ENCODE measurements at places on chromosomes 6 and 20.

GRCh38 chr6:25046942-25047341 is 111.2 kb upstream of the RIPOR2 start:
- DNase-seq: no peak

DNA sequence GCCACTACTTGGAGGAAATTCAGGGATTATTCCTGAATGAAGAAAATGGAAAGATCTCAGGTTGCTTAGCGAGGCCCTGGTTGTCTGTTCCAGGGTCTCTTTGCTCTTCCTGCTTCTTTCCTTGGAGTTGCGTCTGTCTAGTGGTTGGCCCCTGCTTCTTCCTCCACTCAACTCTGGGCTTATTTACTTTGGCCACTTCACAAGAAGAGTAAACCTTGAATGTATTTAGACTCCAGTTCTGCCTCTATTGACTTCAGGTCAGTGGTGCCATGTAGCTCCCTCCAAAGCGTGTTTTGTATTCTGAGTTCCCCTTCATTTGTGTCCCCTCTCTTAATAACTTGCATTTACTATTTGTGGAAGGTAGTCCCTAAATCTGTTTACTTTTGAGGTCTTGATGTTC is 456.5 kb downstream of the UTRN start:
- no peak for DNase-seq

DNA sequence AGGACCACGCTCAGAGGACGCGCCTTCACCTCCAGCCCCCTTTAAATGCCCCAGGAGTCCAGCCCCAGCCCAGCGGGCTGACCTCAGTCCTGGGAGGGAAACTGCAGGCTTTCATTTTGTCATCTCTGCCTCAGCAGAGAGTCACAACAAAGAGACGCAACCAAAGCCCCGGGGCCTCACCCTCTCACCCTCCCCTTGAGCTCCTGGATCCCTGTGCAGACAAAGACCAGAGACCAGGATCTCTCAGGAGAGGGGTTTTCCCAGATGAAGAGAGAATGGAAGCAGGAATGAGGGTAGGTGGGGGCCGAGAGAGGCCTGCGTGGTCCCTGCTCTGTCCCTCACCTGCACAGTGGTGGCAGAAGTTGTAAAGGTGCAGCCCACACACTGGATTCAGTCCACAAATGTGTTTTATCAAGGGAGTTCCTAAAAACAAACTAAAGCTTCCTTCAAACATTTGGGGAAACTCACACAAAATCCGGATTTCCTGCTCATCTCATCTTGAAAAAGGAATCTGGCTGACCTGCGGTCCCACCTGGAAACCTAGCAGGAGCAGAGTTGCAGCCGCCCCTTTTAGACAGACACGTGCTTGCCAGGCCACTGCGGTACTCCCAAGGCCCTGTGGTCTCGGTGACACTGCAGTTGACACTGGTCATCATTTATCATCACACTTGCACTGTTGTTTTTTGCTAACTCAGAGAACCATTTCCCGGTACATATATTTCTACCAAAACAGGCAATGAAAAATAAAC is 27.1 kb downstream of the PTGIS start:
- DNase-seq: no peak

GRCh38 chr20:34675993-34676641 is 775 bp downstream of the PIGU start:
- DNase-seq: no peak

DNA sequence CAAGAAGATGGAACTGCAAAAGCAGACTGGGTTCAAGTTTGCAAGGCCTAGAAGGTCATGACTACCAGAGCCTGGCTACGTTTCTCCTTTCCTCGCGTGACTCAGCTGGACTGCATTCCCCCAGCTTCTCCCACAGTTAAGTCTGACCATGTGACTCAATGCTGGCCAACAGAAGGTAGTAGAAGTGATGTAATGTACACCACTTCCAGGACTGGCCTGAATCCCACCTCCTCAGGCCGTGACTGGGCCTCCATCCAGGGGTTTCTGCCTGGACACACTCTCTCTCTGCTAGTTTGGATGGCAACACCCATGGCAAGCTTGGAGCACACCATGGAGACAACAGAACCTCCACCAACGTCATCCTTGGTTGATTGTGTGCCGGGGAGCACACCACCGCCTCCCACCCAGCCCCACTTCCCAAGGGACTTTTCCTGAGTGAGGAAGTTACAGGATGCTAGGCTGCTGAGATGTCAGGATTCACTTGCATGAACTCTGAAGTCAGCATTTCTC is 112.0 kb upstream of the CDYL start:
- no peak for DNase-seq

DNA sequence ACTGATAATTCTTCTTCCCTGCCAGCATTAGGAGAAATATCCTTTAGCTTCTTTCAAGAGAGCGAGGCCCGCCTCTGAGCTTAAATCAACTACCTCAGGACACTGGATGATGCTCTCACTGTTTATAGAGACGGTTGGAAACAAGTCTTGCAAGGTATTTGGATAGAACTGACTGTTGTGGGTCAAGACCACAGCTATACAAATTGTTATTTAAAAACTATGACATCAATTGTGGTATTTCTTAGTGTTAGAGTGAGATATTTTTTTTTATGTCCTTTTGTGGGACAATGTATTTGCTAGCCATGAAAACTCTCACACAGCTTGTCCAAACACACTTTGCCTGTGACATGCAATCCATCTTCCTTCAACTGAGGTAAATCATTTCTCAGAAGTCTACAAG is 136.3 kb upstream of the PHACTR1 start:
- DNase-seq: no peak

DNA sequence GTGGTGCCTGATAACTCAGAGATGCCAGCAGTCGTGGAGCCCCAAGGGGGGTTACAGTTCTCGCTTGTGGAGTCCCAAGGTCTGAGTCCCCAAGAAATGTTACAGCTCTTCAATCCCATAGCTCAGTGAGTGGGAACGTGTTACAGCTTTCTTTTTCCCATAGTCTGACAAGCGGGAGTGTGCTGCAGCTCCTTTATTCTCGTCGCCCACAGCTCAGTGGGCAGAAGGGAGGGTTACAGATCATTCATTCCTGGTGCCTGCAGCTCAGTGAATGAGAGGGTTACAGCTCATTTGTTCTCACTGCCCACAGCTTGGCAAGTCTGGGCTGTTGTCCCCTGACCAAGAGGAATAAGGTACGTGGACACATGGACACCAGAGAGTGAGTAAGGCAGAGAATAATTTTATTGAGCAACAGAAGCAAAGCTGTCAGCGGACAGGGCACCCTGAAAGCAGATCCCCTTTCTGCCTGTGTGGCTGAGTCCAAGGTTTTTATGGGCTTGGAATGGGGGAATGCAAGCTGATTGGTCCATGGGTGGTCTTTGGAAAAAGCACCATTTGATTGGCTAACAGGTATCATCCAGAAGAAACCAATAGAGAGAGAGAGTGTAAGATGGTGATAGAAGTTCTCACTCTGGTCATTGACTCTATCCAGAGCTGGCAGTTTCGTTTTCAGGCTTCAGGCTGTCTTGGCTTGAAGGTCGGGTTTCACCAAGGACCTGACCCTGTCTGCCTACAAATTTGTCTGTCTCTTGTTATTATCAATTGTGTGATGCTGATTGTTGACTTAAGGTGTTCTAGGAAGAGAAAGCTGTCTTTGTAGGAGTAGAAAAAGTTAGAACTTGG is 16.4 kb downstream of the RNF217 start:
- DNase-seq: no peak

DNA sequence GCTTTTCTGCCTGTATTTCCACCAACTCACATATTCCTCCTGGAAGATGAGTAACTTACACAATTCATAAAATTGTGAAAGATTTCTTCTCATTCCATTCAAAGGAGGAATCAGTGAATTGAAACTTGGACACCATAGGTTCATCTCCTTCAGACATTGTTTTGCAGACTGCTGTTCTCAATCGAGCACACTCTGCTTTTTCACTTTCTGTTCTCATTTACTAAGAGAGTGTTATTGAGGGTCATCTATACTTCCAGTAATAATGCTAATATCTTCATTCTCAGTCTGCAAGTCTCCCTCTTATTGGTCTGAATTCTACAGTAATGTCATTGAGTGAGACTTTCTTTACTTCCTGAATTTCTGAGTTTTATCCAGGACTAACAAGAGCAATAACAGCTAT is 67.5 kb upstream of the FUT9 start:
- DNase-seq: no peak

DNA sequence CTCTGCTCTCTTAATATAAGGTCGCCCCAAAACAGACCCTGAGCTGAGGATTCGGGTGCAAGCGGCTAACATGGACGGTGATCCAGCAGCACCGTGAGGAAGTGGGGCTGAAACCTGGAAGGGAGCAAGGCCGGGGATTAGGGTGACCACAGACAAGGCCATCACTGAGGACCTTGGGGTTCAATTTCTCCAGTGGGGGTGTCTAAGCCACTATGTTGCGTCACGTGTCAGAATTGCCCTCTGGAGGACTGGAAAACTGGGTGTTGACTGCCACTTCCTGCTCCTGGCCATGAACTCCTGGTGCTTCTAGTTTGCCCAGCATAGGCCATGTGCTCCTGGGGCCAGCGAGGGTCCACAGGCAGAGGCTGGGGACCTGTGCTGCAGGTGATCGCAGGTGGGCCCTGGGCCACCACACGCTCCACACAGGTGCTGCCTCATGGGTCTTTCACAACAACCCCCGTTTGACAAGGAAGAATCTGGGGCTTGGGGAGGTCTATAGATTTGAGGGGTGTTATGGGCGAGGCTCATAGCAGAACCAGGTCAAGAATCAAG is 101.9 kb downstream of the CDH26 start:
- no peak for DNase-seq

DNA sequence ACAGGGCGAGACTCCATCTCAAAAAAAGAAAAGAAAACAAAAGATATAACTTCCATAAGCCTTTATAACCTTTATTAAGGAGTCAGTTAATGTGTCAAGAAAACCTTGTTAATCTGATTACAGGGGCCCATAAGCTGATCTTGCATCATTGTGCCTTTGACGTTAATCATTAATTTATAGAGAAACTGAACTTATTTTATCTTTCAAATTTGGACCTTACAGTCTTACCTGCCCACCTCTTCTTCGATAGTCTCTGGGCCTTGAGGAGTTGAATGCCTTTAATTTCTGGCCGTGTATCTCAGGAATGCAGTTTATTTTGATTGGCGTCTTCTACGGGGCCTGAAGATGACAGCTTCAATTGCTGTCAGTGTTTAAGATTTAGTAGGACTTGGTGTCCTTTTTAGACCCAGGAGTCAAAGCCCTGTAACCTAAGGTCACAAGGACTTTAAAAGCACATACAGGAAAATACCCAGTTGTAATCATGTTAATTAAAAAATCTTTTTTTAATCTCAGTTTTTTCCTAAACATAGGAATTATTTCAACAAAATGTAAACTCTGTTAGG is 5.8 kb downstream of the ACOT13 start:
- DNase-seq: no peak

- no peak for DNase-seq
Observed at GRCh38 chr6:133132466-133132971, 108.6 kb upstream of the EYA4 start.

- DNase-seq: no peak
Observed at GRCh38 chr6:6529275-6529674, 59.2 kb upstream of the LY86 start.

GRCh38 chr6:161946461-161946860 is 672.6 kb upstream of the AGPAT4 start:
- no peak for DNase-seq

GRCh38 chr6:154888421-154889295 is 106.5 kb upstream of the TIAM2 start:
- DNase-seq: no peak

- DNase-seq: no peak
Observed at GRCh38 chr6:146420255-146420654, 123.4 kb upstream of the RAB32 start.
